ENCODE measurements at places on chromosomes 4 and X.
A peak's percentile ranks its signal among the peaks of the same experiment; 100 is the strongest.

DNA sequence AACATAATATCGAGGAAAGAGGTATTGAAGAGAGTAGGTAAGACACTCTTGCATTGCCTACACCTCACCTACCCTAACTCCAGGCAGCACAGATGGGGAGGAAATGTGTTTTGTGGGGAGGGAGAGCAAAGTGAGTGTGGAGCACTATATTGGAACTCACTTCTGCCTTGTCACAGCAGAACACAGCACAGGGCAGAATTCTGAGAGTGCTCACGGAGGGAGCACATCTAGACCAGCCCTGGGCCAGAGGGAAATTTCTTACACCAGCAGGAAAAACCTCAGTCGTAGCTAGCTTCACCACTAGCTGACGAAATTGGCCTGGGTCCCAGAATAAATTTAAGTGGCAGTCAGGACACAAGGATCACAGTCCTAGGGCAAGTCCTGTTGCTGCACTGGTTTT is 517.3 kb downstream of the TMA16 start:
- DNase-seq: no peak

GRCh38 chrX:129462707-129463106 is 60.6 kb downstream of the SMARCA1 start:
- DNase-seq: no peak

DNA sequence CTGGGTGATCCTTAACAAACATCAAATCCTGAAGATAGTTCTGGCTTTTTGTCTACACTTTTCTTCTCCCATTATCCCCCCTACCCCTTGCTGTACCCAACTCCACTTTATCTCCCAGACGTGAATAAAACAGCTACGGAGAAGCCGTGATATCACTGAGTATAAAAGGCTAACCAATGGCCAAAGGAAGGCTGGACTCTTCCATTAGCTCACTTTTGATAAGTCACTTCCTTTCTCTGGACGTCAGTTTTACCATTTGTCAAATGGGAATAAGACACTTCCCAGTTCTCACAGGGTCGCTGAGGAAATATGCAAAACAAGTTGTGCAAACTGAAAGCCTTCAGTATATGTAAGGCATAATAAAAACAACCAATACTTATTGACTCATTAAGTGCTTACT is 38.6 kb upstream of the EDA2R start:
- DNase-seq: no peak

- no peak for DNase-seq
Observed at GRCh38 chrX:152843852-152844251, 13.0 kb downstream of the NSDHL start.

DNA sequence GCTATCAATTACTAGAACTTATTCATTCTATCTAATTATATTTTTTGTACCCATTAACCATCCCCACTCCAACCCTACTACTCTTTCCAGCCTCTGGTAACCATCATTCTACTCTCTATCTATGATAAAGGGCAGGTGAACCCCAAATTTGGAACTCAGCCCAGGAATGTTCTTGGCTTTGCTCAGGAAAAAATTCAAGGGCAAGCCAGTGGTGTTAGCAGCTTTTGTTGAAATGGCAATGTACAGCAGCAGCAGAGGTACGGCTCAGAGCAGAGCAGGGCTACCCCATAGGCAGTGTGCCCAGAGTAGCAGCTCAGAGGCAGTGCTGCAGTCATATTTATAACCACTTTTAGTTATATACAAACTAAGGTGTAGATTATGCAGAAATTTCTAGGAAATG is 138.2 kb downstream of the RNF150 start:
- no peak for DNase-seq

DNA sequence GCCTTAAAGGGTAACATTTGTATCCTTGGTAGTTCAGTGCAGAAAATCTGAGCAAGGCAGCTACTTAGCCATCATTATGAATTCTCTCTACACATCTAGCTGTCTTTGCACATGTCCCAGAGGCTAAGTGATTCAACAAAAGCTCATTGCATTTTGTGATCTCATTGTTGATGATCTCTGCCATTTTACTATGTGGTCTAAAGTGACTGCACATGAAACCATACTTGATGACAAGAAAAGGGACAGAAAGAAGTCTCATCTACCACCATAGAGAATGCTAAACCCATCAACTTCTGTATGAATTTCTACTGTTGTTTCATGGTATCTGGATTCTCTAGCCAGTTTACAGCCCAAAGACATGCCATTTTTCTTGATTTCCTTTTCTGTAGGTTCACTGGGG is 5.9 kb upstream of the PGK1 start:
- no peak for DNase-seq

DNA sequence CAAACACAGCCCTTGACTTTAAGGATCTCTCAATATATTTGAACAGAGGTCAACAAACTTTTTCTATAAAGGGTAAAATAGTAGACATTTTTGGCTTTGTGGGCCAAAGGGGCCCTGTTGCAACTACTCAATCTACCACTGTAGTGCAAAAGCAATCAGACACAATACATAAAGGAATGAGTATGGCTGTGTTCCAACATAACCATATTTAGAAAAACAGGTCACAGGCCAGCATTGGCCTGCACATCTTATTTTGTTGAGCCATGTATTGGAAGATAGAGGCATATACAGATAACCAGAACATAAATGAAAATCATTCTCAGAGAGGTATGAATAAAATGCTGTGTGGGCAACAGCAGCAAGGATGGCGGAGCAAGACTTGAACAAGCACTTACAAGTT is 49.8 kb downstream of the MID1 start:
- DNase-seq: no peak

GRCh38 chr4:110636680-110637407 is 14.0 kb upstream of the PITX2 start:
- no peak for DNase-seq

DNA sequence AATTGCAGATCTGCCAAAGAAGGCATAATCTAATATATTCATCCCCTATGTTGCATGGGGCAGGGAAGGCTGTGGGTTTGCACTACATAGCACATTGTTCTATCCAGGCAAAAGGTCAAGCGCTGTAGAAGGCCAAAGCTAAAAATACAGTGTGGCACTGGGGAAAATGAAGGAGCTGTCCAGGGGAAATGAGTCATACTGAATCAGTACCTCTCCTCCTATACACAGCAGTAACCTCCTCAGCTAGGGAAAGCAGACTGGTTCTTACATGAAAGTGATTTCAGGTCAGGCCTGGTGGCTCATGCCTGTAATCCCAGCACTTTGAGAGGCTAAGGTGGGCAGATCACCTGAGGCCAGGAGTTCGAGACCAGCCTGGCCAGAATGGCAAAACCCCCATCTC is 31.0 kb upstream of the SLC25A4 start:
- DNase-seq: no peak

DNA sequence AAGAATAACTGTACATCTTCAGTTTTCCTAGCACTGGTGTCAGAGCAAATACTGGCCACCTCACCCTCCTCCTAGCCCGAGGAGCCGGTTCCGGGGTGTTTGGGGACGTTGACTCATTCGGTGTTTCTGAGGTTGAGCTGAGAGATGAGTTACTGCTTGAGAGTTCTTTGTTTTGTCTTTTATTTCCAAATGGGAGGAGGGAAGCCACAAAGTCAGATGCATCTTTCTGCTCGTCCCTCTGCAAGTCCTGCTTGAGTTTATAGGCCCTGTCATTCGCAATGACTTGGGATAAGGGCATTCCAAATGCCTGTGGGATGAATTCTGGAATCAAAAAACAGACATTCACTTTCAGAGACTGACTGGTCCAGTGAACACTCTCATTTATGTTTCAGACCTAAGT is 77.5 kb downstream of the HCCS start:
- no peak for DNase-seq

DNA sequence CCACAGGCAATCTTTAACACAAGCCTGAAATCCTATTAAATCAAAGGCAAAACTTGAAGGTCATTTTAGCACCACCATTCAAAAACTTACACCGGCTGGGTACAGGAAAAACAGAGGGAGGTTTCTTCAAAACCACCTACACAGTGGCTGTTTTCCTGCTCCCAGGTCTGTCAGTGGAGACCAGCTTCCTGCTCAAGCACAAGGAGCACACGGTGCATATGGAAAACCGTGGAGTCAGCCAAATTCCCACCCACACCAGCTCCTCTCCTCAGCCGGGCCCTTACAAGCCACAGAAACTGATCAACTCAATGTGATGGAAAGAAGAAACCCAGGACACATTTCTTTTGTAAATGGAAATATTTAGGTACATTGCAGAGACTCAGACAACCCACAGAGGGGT is 14.3 kb upstream of the FAM241A start:
- no peak for DNase-seq

GRCh38 chr4:74374561-74375327 is 9.8 kb downstream of the EREG start:
- DNase-seq: no peak

GRCh38 chr4:971666-972500 is 1.5 kb downstream of the DGKQ start:
- no peak for DNase-seq

GRCh38 chr4:125303058-125303457 is 11.7 kb upstream of the FAT4 start:
- DNase-seq: no peak

GRCh38 chrX:104419211-104419610 is 146.8 kb upstream of the IL1RAPL2 start:
- DNase-seq: no peak

DNA sequence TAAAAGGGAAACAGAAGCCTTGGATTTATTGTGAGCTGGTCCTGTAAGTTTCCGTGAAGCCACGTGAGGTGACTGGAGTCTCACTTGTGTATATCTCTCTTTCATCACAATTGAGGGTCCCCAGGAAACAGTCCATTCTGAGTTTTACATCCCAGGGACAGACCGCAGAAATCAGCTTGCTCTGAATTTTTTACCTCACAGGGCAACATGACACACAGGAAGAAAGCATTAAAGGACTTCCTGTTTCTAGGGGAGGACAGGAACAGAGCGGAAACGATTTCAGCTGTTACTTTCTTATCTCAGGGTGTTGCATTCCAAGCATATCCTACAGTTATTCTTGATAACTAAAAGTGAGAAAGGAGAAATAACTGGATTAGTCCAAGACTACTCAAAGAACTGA is 553.5 kb downstream of the TRAM1L1 start:
- DNase-seq: no peak

GRCh38 chrX:26822448-26822847 is 606.5 kb downstream of the MAGEB5 start:
- DNase-seq: no peak

DNA sequence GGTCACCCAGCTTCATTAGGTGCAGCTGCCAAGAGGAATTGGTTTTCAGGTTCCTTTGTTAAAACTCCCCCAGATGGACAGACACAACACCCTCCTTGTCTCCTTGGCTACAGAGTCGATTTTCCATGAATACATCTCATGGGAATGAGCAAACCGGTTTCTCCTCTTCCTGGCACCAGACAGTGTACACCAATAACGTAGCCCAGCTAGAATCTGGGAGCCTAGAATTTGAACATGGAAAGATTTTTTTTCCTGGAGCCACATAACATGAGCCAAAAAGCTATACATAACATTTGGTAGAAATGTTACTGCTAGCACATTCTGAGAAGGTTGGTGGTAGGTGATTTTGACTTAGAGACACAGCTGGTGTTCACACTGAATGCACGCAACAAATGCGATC is 62.9 kb upstream of the SLC34A2 start:
- peak; percentile 10 for DNase-seq

- DNase-seq: no peak
Observed at GRCh38 chr4:70364002-70364401, 3.4 kb downstream of the SMR3A start.

DNA sequence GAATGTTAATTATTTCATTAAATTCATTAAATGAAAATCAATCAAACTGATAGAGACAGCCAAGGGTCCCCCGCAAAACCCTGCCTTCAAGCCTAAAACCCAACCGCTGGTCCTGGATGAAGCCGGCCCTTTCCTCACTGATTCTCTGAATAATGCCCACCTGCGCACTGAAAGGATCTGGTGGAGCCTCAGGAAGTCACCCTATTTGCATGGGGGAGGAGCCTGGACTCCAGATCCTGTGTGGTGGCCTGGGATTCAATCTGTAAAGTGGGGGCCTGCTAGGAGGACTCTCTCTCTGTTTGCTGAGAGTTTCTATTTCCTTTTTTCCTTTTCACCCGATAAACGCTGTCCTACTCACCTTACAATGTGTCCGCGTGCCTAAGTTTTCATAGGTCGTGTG is 97.9 kb upstream of the ADAMTS3 start:
- DNase-seq: no peak

- DNase-seq: no peak
Observed at GRCh38 chrX:133674726-133675470, 259.6 kb upstream of the GPC4 start.

DNA sequence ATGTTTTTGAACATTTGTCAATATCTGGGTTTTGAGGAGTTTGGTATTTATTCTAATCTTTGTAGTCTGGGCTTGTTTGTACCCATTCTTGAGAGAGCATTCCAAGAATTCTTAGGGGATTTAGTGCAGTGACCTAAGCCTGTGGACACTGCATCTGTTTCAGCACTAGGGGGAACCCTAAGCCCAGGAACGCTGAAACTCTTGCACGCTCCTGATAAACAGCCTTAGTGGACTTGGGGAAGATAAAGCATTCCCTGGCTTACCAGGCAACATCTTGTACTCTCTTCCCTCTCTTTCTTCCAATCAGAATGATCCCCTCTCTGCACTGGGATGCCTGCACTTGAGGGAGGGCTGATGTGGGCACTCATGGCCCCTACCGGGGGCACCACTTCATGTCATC is 654.9 kb upstream of the HTR2C start:
- peak; percentile 15 for DNase-seq

- no peak for DNase-seq
Observed at GRCh38 chr4:139553751-139554641, 2.0 kb downstream of the SETD7 start.

DNA sequence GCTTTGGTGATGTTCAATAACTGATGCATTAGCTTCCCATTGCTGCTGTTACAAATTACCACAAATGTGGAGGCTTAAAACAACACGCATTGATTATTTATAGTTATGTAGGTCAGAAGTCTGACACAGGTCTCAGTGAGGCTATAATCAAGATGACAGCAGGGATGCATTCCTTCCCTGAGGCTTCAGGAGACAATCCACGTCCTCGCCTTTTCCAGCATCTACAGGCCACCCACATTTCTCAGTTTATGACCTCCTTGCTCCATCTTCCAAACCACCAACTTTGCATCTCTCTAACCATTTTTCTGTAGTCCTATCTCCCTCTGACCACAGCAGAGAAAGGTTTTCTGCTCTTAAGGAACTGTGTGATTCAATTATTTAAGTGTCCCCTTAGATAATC is 92.5 kb downstream of the GASK1B start:
- no peak for DNase-seq

DNA sequence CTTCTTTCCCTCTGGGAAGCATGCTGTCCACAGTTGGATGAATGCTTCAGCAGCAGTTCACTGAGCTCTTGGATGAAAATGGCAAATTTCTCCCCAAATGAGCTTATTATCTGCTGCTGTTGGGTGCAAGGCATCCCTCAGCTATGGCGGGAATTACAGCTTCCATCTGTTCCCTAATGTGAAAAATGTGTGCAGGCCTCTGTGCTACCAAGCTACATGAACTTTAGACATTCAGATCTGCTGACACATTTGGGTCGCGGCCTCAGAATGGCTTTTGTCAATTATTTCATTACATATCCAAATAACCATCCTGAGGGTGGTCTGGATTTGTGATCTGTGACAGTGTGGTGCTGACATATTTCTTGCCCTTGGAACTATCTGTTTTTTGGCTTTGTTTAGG is 119.5 kb upstream of the SCML1 start:
- DNase-seq: no peak

All from NCI-H1417 (cell line).